ENCODE measurements at places on chromosomes 7 and 10.
A peak's percentile ranks its signal among the peaks of the same experiment; 100 is the strongest.

DNA sequence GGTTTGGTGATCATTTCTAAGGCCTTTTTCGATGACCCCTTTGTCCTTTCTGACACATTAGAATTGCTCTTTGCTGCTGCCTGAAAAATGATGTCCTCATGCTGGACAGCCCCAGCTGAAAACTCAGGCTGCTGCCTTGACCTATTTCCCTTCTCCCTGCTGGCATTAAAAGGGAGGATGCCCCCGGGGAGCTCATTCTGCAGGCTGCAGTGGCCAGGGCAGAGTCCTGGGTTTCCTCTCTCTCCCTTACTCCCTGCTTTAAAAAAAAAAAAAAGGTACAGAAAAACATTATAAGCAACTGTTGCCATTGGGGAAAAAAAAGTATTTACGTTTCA, 35.4 kb downstream of the LRRC4 start:
- DNase-seq = no peak

- no peak for DNase-seq
These were observed 524.1 kb upstream of the SEMA3D start for GRCh38 chr7:85710960-85711359.

DNA sequence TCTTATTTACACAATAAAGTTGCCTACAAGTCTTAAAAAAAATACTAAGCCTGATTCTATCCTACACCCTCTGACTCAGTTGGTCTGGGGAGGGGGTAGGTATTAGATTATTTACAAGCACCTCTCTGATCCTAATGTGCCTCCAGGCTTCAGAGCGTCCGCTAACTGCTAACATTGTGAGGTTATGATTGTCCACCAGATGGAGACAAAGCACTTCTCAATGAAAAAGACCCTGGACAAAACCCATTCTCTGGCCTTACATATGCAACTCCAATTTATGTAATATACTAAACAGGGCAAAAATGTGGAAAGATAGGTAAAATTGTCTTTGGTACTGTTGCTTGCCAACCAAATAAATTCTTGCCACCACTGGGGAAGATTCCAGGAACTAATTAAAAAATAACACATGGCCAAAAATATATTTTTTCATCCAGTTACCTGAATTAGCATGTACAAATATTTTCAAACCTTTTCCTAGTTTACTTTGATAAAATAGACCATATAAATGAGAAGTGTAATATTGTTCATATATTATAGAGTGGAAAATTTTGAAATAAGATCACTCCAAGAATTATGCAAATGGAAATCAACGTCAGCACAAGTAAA, 92.4 kb downstream of the KIF20B start:
- peak; percentile 34 for DNase-seq

- DNase-seq = no peak
These were observed 169.1 kb upstream of the PPP1R3A start for GRCh38 chr7:114087653-114088469.

DNA sequence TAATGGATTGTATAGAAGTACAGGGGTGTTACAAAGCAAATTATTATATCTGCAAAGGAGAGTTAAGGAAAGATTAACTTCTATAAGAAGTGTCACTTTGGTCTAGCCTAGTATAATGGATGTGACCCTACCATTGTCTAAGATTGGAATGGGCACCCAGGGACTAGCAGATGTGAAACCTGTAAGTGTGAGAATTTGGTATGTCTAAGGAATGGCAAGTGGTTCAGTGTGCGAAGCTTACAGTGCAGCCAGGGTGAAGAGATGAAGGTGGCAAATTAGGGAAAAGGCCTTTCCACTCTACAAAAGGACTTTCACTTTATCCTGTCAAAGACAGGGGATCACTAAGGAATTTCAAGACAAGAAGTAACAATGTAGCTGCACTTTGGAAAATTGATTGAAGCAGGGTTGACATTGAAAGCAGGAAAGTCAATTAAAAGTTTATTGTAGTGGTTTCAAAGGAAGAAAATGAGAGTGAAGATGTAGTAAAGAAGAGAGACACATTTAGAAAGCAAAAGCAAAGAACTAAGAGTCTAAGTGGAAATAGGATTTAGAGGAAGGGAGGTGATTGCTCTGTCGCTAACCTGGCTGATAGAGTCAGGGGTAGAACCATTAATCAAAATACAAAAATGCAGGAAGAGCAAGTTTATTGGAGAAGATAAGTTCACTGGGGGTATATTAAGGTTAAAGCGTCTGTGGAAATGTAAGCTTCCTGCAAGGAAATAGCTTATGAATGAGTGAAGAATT, 47.4 kb downstream of the KCND2 start:
- no peak for DNase-seq

- no peak for DNase-seq
These were observed 594.3 kb downstream of the REEP3 start for GRCh38 chr10:64115471-64115870.

DNA sequence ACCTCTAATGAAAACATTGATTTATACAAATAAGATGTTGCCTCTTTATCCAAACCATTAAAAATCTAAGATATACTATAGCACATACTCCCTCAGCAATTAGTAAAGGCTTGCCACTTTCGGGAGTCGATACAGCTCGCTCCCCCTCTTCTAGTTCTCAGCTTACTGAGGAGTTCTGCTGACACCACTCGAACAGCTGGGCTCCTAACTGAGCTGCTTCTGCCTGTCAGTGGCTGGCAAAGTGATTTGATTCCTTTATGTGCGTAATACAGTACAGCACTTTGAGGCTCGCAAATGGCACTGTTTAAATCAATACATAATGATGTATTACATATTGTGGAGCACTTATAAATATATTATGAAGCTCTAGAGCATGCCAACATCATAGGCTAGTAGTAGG, 241.8 kb downstream of the CREB5 start:
- no peak for DNase-seq

GRCh38 chr7:137828456-137828855, 18.3 kb downstream of the DGKI start:
- no peak for DNase-seq

DNA sequence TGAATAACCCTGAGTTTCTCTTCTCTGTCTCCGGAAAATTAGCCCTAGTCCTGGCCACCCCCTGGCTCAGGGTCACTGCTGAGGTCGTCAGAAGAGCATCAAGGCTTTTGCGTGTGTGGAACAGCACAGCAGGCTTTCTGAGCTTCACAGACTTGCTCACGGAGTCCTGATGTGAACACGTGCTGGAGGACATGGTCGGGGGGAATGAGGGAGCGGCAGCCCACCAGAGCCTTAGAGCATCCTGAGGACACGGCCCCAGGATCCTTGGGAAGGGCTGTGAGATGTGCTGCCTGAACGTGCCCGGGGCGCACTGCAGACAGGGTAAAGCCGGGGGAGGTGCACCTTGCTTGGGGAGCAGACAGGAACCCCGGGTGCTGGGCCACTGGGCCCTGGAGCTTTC, 28.8 kb downstream of the TMEM120A start:
- no peak for DNase-seq

GRCh38 chr10:53382543-53382942, 610.0 kb upstream of the MBL2 start:
- no peak for DNase-seq

GRCh38 chr7:135466442-135467206, 43.3 kb downstream of the CNOT4 start:
- DNase-seq = no peak

DNA sequence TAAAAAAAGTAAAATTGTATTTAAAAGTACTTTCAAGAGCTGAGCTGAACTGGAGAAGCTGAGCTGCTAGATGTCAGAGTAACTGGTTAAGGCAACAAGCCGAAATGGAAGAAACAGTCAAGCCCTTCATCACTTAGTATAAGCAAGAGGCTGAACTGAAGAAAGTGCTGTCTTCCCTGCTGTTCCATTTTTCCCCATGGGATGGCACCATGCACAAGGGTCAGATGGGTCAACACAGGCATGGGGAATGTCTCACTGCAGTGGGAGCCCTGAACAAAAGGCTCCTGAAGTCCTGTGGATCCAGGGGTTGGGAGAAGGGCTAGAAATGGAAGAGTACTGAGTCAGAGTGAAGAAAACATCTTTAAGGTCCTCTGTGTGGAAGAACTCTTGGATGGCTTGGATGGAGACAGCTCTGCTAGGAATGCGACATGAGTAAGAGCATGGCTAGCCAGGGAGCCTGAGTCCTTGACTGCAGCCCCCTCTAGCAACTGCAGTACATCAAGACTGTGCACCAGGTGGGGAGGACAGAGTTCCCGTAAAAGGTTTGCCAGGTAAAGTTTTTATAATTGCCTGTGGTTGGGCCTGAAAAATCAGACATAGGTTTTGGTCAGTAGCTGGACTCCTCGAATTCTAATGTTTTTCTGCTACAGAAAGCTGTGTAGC, 348.3 kb downstream of the GPR158 start:
- DNase-seq = no peak

- DNase-seq = no peak
These were observed 109.4 kb downstream of the MBL2 start for GRCh38 chr10:52663161-52663560.

- no peak for DNase-seq
These were observed 260.5 kb upstream of the AOAH start for GRCh38 chr7:36984710-36985312.

GRCh38 chr7:24595671-24596418, 22.6 kb downstream of the PALS2 start:
- DNase-seq = no peak

DNA sequence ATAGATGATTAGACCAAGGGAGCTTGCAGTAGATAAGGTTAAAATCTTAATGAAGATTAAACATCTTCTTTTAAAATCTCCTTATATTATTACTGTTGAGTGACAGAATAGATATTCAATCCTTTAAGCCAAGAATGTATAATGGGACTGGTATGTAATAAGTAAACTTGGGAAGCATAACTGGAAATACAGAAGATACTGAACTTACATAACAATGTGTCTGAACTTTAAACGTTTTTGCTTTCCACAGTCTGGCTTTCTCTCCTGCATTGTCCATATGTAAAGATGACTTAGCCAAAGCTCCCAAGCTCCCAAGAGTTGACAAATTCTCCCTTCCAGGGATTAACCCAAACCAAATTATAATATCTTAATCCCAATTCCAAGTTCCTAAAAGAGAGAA, 129.8 kb downstream of the KCND2 start:
- no peak for DNase-seq

DNA sequence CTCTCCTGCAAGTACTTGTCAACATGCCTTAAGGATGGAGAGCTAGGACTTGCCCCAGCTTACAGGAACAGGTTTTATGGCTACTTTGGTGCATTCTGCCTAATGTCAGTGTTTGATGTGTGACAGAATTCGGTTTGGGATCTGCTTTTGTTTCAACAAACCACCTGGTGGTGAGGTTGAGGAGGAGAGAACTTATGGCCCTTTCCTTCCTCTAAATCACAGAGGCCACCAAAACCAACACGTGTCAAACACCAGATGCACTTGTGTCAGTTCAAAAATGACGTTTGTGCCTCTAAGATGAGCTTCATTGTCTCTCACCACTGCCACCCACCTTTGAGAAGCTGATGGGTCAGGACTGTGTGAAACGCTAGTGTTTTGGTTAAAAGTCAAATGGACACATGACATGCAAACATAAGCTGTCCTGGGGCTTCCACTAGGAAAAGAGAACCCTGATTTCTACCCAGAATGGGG, 83.9 kb downstream of the OSBPL3 start:
- DNase-seq = no peak

DNA sequence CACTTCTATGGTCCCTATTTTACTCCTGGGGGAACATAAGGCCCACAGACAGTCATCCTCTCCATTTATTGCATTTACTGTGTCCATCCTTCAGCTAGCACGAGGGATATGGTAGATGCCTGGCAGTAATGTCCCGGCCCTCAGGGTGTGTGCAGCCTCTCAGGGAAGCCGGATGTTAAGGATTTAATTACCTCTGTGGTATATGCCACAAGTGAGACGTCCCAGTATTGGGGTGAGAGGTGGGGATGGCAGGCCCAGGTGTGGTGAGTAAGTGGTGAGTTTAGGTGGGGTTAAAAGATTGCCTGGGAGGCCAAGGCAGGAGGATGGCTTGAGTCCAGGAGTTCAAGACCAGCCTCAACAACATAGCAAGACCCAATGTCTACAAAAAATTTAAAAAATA, 144.9 kb downstream of the SH3PXD2A start:
- no peak for DNase-seq

DNA sequence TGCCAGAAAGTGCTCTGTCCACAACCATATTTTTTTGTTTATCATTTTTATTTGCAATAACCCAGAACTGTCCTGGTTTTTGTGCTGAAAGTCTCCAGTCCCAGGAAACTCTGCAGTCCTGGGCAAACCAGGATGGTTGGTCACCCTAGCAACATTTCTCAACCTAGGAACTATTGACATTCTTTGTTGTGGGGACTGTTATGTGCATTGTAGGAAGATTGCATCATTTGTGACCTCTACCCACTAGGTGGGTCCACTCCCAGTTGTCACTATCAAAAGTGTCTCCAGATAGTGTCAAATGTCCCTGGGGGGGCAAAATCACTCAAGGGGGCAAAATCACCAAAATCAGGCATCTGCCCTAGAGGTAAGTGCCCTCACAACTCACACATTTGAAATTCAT, 14.0 kb upstream of the SRI start:
- no peak for DNase-seq

GRCh38 chr7:102140952-102141370, 145.7 kb upstream of the SH2B2 start:
- no peak for DNase-seq

- no peak for DNase-seq
These were observed 89.8 kb downstream of the PRTFDC1 start for GRCh38 chr10:24862589-24862988.

DNA sequence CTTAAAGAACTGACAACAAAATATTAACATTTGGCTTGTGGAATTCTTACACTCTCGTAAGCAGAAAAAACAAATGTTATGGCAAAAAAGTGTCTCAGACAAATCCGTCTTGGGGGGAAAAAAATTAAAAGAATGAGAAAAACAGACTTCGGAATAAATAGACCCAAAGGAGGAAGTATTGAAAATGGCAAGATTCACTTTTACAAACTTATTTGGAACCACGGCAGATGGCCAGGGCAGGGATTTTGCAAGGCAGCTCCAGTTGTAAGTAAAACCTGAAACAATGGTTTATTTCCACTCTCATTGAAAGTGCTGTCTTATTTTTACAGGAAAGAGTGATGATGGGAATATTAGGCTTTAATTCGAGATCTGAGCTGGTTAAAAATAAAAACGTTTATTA, 1.5 kb upstream of the ZNF438 start:
- no peak for DNase-seq

DNA sequence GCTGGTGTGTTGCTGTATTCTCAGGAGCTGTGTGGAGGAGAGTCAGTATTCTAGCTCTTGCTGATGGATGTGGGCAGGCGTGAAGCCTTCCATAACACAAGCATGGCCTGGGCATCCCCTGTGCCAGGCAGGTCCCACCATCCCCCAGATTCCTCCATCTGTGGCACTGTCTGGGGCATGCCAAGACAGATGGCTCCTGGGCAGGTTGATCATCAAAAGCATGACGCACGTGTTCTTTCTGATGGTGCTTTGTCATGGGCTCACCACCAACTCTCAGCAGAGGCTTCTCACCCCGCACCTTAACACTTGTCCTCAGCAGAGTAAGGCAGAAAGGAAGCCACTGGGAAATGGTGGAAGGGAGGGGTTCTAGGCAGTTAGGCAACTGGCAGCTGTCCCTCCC, 364.3 kb downstream of the PLXNA4 start:
- no peak for DNase-seq

DNA sequence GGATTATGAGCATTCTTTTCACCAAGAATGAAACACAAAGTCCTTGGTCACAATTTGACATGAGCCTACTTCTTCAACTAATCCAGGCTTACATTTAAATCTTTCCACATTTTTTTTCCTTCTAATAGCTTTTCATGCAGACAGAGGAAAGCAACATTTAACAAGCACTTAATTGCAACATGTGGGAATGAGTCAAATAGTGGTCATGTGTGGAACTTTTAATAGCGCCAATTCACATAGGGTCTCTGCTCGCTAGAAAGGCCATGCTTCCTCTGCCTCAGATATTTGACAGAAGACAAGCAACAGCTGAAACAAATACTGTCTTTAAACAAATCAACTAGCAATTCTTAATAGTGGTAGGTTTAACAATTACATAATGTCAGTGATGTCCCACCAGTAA, 285.9 kb upstream of the ETV1 start:
- DNase-seq = no peak

Measured in hematopoietic multipotent progenitor cell treated with erythropoietin and hydrocortisone succinate and interleukin-3 and kit ligand, for 17 days (in vitro differentiated cells).